ENCODE measurements at places on chromosomes 6 and 20.
A peak's percentile ranks its signal among the peaks of the same experiment; 100 is the strongest.

DNA sequence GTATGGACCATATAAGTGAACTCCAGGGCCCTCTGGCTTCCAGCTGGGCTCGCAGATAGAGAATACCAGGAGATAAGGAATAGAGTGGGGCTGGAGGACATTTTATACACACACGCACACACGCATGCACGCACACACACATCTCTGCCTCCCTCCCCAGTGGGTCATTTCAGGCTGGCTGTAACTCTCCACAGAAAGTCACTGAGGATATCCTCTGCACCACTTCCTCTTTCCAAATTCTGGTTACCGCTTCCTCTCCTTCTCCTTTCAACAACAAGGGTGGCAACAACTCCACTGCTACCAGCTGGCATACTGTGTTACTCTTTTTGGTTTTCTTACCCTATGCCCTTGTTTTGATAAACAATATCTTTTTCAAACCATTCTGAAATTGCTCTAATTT lies 280.2 kb downstream of the COL12A1 start:
- DNase-seq, result no peak

DNA sequence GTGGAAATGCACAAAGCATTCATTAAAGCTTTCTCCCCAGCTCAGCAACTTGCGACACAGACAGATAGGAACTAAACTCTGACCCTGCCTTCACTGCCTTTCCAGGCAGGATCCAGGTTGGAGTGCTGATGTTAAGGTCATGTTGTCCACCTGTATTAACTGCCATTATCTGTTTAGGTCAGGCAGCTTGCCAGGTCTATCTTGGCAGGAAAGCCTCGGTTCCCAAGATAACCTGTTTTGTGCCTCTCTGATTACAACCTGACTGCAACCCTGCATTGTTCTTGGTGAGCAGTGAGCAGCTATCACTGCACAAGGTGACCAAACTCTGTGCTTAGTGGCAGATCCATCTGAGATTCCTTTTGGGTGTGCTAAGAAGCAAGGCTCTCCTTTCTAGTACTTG lies 23.2 kb upstream of the ELOVL2 start:
- no peak for DNase-seq

DNA sequence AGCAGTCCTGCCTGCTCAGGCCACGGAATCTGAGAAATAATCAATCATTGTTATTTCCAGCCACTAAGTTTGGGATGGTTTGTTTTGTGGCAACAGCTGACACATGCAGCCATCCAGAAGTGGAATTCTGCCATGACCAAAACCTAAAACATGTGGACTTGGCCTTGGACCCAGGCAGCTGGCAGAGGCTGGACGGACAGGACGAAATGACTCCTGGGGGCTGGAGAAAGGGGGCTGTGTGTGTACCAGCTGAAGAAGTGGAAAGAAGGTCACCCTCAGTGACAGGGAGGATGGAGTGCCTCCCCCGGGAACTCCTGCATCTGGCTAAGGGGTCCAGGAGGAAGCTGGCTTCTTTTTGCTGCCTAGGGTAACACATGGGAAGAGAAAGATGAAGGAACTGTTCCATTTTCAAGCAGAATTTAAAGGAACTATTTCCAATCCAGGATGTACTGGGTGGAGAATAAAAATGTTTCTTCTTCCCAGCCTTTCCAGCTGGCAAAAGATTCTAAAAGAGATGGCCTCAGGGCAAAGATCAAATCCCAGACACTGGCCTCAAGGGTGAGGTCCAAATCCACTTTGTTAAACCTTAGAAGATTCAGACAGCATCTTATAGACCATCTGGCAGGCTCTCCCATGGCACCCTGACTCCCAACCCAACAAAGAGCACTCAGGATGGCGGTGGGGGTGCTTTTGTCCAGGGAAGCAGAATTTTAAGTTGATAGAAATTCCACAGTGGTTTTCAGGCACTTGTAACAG lies 14.3 kb downstream of the SERPINB6 start:
- no peak for DNase-seq

- DNase-seq, result no peak
These were observed 67.8 kb upstream of the SASH1 start for GRCh38 chr6:148274809-148275208.

DNA sequence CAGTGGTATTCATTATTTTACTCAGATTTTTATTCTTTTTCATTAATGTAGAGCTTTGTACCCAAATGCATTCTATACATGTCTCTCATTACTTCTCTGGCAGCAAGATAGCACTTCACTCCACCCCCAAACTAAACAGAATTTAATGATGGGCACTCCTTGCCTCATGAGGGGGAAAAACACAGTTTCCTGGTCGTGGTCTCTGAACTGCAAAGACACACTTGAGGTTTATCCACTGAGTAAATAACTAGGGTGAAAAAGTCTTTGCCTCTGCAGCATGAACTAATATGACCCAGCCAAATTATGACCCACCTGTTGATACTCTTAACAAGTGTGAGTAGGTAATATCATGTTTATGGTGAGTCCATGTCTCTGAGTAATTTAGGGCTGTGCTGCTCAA lies 785.2 kb upstream of the FLRT3 start:
- no peak for DNase-seq

DNA sequence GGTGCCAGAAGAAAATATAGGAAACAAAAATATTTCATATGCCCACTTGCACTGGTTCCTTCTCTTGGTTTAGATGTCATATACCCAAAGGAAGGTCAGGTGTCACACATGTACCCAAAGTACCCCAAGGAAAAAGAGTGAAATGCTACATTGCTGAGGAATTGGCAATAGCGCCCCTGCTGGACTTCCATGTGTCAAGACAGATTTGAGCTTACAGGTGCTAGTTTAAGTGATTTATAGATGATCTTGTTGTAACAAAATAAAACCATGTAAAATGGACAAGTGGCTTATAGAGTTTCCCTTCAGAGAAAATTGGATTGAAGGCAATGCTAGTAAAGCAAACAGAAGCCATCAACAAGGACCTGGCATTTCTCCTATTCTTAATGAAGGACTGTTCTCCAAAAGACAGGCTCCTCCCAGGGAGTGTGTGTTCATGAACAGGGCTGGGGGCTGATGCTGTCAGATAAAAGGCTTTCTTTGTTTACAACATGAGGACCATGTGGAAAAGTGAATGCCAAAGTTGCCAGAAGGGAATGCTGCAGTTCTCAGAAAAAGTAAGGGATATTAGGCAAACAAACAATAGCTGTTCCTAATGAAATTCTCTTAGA lies 64.3 kb upstream of the PAK5 start:
- peak; percentile 15 for DNase-seq

GRCh38 chr6:105677671-105678475 lies 275.0 kb upstream of the PREP start:
- DNase-seq, result no peak

DNA sequence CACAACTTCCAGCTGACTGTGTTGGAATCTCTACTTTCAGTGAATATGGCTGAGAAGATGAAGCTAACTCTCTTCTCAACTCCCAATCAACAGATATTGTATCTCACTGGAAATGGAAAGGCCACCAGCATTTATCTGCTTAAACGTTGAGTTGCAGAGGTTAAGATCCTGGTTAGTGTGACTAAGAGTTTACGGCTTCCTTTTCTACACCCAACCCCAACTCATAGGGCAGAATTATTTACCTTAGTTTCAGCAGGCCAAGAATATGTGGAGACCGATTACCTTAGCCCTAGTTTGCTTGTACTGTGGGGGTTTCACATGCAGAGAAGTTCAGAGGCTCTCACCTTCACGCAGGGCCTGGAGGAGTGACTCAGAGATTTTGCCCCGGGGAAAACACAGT lies 1026.6 kb downstream of the EYS start:
- no peak for DNase-seq

- peak; percentile 88 for DNase-seq
These were observed 19.9 kb downstream of the ZKSCAN8 start for GRCh38 chr6:28161410-28162079.
